Substantia nigra (tissue), 51 donors: ENCODE measurements at places on chromosomes 2 and 18.

DNA sequence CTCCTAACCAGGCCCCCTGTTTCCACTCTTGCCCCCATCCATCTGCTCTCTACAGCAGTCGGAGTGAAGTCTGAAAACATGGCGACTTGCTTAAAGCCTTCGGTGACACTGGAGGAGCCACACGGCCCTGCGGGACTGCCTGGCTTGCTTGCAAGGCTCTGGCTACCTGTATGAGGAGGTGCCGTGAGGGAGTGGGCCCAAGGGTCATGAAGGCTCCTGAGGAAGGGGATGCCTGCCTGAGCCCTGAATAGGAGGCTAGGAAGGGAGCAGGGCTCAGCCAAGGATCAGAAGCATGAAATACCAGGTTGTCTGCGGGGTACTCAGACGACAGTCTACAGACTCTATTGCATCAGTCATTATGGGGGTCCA lies 75.4 kb downstream of the EMX1 start:
- no peak for DNase-seq

DNA sequence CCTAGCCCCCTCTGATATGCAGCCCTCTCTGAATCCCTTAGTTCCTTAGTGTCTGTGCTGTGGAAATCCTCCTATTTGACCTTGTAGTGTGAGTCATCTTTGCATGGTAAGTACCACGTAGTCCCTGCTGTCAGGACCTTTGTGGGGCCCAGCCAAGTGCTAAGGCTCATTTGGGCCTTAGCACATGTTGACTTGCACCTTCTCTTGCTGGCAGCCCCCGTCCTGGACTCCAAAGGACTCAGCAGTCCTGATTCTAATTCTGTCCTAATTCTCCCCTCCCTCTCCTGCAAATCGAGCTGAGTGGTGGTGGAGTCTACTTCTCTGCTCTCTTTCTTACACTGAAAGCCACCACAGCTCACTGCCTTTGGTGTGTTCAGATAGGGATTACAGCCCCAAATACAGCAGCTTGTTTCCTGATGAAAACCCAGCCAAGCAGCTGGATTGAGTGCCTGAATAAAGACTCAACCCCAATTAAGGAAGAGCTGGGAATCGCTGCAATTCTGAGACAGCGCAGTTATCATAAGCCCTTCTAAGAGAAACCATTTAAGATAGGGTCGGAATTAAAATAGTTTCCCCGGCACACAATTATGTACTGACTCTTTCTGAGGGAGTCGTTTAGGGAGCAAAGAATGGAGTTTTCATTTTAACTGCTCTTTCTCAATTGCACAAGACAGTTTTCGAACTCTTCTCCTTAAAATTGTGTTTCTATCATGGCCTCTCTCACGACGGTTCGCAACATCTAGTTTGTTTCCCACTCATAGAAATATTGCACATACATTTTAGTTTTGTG lies 215.6 kb upstream of the TNP1 start:
- DNase-seq, result no peak

- no peak for DNase-seq
Observed at GRCh38 chr2:113158884-113159553, 14.8 kb upstream of the PSD4 start.

DNA sequence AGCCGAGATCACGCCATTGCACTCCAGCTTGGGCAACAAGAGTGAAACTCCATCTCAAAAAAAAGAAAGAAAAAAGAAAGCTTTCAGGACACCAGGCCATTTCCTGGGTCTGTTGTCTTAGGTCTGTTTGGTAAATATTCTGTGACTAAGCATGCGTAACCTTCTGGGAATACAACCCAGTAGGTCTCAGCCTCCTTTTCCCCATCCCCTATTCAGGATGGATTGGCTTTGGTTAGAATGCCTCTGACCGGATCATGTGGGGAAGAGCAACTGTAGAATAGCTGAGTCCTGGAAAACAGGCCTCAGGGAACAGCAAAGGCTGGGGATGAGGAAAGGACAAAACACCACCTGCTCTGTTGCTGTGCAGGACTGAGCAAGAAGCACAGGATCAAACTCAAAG lies 1.6 kb upstream of the PDCL3 start:
- no peak for DNase-seq

DNA sequence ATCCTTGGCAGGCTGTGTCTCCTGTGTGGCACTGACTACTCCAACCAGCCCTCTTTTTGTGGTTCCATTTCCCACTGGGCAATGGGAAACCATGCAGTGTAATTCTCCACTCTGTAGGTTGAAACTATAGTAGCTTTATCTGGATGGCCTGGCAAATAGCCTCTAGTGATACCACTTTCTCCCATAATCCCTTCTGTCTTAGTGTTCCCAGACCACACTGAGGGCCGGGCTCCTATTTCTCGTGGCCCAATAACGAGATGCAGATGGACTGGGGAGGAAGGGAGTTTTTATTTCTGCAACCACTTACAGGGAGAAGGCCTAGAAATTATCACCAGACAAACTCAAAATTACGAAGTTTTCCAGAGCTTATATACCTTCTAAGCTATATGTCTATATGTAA lies 24.7 kb downstream of the SKA1 start:
- DNase-seq, result no peak

- no peak for DNase-seq
Observed at GRCh38 chr2:85938456-85938855, 49.7 kb upstream of the ST3GAL5 start.

- no peak for DNase-seq
Observed at GRCh38 chr2:620471-621302, 56.5 kb downstream of the TMEM18 start.

DNA sequence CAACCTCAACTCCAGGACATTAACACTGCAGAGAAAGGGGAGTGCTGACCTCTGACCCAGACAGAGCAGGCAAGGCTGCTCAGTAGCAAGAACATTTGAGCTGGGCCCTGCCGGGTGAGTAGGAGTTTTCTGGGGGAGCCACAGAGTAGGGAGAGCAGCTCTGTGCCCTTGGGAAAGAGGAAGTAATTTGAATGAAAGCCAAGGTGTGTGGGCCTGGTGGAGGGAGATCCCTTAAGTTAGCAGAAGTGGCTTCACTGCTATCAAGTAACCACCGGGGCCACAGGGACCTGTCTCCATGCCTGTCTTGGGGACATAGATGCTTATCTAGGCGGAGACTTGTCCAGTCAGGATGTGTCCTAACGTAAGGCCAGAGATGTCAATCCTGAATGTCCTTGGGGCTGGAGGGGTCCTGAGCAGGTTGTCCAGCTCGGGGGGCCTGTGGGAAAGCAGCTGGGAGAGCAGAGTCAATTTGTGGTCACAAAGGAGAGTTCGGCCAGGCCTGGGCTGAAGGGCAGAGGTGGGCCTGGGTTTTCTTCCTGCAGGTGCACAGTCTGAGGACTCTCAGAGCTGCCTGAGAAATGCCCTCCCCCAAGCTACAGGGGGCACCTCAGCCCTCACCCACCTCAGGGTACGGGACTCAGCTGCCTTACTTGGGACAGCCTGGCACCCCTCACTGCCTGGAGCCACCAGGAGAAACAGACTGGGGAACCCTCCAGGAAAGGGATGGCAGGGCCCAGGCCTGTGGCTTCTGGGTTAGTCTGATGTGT lies 15.0 kb upstream of the OTOF start:
- DNase-seq, result no peak

- DNase-seq, result peak; percentile 63
Observed at GRCh38 chr2:170770606-170771420, 635 bp downstream of the ERICH2 start.

DNA sequence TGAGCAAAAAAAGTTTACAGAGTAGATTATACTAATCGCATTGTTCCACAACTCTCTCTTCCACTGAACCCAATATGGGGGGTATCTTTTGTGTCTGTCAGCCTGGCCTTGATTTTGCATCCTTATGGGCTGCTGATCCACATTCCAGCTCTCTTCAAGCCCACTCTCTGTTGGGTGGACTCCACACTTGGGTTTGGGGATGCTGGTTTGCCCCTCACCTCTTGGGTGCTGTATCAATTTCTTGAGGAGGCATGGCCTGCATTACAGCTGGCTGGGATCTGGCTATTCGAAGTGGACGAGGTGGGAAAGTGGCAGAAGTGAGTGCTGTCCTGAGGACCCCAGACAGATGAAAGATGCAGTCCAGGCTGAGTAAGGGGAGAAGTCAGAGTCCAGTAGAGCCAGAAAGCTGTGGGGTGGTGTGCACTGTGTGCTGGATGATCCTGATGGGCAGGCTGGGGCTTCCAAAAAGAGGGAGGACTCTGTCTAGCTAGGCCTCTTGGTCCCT lies 141.4 kb downstream of the CAPN13 start:
- DNase-seq, result no peak

GRCh38 chr2:111062417-111062816 lies 58.3 kb upstream of the BCL2L11 start:
- DNase-seq, result no peak

DNA sequence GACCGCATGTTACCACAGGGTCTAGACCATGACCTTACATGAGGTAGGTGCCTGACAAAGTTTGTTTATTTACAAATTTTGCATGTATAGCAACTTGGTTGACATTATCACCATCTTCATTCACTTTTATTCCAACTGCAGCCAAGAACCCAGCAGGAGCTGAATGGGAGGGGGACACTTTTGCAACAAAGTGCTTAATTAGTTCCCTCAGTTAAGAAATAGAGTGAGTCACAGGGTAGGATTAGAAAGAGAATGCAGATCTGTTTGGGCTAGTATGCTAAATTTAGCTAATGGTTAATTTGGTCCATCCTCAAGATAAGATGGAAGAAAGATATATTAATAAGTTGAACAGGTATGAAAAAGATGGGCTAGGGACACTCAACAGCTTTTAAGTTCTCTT lies 678.9 kb downstream of the ARHGAP15 start:
- DNase-seq, result no peak
